ENCODE measurements at places on chromosomes 11 and 22.
A peak's percentile ranks its signal among the peaks of the same experiment; 100 is the strongest.

GRCh38 chr22:30183861-30184278 lies 62.7 kb downstream of the LIF start:
- DNase-seq = no peak

DNA sequence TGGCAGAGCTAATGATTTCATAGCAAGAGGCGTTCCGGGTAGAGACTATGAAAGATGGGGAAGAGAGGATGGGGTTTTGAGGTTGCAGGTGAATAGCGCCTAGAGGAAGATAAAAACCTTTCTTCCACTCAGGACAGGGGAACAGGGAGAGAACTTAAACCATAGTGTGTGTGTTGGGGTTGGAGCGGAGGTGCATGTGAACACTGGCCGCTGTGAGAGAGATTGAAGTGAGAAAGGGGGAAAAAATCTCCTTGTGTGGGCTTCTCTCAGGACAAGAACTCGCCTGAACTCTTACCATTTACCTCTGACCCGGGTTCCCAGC lies 3.4 kb downstream of the BSX start:
- no peak for DNase-seq

GRCh38 chr11:107505647-107506225 lies 48.1 kb upstream of the CWF19L2 start:
- DNase-seq = no peak

GRCh38 chr11:104106136-104106754 lies 57.7 kb downstream of the PDGFD start:
- DNase-seq = no peak

GRCh38 chr11:22193348-22194051 lies 615 bp downstream of the ANO5 start:
- DNase-seq = no peak

- DNase-seq = no peak
These were observed 53.2 kb upstream of the EHF start for GRCh38 chr11:34567733-34568132.

- DNase-seq = no peak
These were observed 49.9 kb upstream of the CD5 start for GRCh38 chr11:61052182-61052972.

DNA sequence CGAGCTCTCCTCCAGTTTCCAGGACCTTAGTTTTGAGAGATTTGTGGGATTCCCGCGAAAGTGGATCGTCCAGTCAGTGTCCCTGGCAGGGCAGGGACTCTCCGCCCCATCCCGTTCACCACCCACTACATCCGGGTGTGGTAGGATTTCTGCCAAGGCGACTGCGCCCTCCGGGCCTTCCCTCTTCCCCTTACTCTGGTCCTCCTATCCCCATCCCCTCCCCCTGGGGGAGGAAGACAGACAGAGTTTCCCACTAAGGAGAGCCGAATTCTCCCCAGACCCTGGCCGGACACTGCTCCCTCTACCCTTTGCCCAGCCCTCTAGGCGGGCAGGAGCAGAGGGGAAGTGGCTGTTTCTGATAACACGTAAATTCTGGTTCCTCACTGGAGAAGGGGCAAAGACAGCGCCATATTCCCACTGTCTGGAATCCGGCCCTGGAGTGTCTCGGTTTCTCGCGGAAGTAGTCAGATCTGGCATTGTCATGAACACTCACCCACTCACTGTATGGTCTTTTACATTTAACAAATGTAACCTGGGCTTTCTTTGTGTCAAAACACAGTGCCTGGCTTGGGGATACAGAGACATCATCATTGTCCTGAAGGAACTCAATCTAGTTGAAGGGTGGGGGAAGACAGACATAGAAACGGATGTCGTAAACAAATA lies 1.1 kb upstream of the NECTIN1 start:
- DNase-seq = peak; percentile 32

- no peak for DNase-seq
These were observed 18.3 kb upstream of the ACCSL start for GRCh38 chr11:44029507-44029845.

DNA sequence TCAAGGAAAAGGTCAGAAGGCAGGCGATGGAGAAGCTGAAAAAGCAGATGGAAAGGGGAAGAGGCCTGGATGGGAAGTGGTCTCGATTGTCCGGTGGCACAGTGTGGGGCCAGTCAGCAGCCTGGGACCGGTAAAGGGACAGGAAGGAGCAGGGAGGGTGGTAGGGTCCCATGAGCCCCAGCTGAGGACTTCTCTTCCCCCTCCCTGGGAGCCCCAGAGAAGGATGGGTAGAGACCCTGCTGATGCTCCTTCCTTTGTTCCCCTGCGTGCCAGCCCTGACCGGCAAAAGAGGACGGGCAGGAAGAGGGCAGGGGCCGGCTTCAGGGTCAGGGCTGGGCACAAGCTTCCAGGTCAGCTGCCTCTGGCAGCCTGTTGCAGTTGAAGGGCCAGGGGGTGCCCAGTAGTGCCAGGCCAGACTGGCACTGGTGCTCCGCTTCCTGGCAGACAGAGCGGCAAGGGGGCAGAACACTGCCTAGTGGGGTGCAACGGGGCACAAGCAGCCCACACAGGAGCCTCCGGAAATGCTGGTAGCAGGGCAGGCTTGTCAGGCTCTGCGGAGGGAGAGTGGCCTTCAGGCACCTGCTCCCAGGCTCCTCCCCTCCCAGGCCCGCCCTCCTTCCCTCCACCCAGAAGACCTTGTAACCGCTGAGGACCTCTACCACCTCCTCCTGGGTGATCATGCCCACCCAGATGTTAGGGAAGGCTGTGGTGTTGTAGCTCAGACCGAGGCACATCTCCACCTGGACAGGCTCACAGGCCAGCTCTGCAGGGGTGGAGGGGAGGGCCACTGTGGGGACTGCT lies 739 bp upstream of the C1QTNF5 start:
- DNase-seq = no peak

DNA sequence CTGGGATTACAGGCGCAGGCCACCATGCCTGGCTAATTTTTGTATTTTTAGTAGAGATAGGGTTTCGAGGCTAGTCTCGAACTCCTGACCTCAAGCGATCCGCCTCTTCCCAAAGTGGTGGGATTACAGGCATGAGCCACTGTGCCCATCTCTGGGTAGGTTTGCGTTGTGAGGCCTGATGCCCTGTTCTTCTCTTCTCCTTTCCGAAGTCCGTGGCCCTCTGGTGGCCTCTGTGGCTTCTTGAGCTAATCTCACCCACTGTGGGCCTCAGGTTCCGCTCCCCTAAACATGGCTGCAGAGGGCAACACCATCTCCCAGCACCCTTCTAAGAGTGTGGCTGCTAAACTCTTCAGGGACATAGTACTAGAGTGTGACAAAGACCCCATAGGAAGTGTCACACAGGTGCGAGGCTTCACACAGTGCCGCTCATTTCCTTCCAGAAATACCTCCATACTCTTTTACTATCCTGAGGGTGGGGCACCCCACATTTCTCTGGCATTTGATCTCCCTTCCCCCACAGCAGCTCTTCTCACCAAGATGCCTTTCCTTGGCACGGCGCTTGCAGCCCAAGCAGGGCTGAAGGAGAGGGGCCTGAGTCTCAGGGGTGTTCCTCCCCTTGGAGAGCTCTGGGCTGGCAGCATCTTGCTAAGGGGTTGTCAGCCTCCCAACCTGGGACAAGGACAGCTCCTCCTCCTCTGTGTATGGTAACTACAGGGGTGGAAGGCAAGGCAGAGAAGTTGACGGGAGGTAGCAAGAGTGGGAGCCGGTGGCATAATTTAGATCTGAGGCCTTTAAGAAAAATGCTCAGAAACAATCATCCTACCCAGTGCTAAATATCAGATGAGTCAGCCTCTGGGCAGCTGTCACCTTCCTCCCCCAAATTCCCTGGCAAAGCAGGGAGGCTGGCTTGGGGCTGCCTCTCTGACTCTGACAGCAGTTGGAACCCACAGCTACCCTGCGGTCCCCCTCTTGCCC lies 6.1 kb downstream of the THY1 start:
- DNase-seq = no peak

DNA sequence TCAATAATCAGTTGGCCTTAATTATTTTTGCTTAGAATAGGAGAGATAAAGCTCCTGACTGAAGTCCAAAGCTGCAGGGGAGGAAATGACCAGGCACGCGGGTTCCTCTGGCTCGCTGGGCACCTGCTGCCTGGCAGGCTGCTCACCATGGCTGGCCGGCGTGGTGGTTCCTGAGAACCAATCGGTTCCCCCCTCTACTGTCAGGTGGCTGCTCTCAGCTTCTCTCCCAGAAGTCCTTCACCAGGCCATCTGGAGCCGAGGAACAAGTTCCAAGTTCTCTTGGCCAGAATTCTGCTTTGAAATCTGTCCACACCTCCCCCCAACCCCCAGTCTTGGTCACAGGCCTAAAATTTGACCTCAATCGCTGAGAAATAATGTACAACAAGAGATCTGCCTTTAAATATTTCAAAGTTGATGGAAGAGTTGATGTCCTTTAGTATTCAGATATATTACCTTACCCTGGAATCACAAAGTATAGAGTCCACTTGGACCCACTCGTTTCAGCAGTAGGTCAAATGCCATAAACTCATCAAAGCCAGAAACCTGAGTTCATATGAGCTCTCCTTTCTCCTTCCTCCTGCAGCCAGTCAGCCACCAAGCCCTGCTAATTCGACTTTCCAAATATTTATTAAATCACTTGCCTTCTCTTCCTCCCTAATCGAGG lies 25.2 kb downstream of the EXPH5 start:
- no peak for DNase-seq

DNA sequence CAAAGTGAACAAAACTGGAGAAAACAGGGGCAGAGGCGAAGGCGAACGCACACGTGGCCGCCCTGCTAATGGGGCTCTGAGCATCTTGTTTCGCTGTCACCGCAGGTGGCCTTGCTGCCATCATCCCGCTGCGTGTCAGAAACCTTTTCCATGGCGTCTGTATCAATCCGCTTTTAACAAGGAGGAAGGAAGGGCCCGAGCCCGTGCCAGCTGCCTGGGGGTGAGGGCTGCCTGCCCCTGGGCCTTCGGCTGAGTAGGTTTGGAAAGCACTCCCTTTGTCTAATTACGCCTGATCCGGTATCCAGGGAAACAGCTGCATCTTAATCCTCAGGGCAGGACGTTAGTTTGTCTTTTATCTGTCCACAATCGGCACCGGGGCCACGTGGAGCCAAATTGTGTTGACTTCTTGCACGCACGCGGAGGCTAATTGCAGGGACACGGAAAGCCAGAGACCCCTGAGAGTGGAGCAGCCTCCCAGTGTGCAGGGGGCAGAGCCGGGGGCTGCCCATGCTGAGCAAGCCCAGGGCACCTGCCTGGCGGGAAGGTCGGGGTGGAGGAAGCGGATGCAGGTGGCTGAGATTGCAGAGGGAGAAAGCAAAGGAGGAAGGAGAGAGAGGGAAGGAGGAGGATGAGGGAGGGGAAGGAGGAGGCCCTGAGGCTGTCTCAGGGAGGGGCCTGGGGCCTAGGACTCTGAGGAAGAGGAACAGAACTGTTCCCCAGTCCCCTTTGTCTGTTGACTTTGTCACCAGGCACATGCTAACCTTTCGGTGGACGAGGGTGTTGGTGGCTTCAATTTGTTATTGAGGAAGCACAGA lies 19.2 kb upstream of the TH start:
- no peak for DNase-seq

GRCh38 chr11:19652623-19653375 lies 59.8 kb upstream of the NAV2 start:
- no peak for DNase-seq

DNA sequence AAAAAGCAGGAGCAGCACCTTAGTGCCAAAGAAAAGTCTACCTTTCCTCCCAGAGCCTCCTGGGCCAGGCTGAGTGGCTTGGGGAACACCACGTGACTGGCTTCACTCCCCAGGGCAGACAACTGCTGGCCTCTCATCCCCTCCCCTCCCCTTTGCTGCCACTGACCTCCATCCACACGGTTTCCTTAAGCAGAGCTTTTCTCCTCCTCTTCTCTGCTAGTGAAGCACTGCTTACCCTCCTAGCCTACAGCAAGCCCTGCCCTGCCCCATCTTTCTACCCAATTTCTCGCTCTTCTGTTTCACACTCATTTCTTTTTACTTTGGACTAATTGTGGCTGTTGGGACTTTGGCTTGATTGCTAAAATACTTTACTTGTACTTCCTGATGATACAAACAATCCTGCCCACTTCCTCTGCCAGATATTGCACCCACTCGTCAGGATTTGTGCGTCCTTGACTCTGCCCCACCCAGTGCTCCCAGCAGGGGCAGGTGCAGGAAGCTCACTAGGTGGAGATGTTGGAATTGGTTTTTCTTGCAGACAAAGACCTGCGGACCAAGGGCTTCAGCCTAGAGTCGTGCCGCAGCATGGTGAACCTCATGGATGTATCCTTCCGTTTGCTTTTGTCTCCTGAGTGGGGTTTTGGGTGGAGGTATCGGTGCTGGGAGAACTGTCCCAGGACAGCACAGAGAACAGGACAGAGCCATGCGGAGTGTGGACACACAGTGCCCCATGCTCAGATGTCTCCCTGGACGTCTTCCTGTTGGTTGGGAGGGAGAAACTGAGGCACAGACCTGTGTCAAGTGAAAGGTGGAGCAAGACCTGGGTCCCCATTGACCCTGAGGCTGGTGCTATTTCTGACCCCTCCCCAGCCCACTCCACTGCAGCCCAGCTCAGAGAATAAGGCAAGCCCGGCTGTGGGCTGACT lies 27.3 kb downstream of the CAPN1 start:
- DNase-seq = no peak

DNA sequence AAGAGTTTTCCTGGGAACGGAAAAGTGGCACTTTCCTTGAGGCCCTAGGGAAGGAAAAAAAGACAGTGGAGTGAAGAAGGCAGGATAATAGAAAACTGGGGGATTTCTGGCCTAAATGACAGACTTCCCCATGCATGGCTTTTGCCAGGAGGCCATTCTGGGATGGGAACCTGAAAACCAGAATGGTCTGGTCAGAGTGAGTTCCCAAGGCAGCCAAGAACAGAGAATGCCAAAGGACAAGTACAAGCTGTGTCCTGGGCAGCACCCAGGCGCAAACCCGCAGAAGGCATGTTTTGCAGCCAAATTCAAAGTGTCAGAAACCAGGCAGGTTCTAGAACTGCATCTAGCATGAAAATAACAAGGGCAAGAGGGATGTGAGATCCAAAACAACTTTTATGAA lies 162.4 kb downstream of the SPON1 start:
- no peak for DNase-seq

GRCh38 chr11:78203184-78203583 lies 14.5 kb downstream of the USP35 start:
- DNase-seq = no peak

GRCh38 chr11:75386942-75387630 lies 12.2 kb upstream of the RPS3 start:
- no peak for DNase-seq

DNA sequence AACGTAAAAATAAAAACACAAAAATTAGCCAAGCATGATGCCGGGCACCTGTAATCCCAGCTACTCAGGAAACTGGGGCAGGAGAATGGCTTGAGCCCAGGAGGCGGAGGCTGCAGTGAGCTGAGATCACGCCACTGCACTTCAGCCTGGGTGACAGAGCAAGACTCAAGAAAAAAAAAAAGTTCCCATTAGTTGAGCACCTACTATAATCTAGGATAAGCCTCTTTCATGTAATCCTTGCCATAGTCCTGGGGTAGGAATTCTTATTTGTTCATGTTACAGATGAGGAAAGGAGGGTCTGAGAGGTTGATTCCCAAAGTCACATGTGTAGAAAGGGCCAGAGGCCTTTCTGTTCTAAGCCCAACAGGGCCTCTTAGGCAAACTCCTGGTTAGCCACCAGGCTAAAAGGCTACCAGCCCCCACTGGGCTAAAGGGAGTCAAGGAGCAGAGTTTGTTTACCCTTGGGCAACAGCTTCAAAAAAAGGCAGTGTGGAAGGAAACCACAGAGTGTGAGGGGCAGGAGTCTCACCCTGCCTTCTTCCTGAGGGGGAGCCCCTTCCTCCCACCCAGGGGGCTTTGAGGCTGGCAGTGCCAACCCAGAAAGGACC lies 21.6 kb upstream of the CSNK1E start:
- no peak for DNase-seq

GRCh38 chr11:2580061-2580421 lies 119.8 kb downstream of the KCNQ1OT1 start:
- DNase-seq = no peak
